GM23248 (cell line): ENCODE measurements at places on chromosomes 3 and 15. TPM values are rescaled to one million over a fixed set of nuclear protein-coding genes. Genes with fewer than 3 reads are reported as not detected.
A peak's percentile ranks its signal among the peaks of the same experiment; 100 is the strongest.

Gene PROK2
- total RNA-seq, result not detected in 2 replicates

Gene DLEC1
- not detected in 2 replicates for total RNA-seq

Gene ZKSCAN7
- 4.5 and 6.1 TPM in 2 replicates for total RNA-seq

Gene PPP2R3A
- total RNA-seq, result 21.0 and 22.6 TPM in 2 replicates

DNA sequence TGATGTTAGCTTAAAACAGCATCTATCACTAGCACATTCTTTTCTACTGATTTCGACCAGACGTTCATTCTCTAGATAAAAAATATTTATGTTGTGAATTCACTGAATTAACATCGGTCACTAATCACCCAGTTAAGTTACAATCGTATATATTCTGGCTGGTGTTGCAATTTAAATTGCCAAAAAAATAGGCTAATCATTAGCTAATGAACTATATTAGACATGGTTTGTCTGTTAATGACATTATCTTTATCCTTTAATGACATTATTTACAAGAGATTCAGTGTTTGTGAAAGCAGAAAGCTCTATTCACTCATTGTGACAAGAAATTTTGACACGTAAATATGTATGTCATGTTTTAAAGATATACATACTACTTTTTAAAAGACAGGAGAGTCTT is 6.7 kb downstream of the GHSR start:
- DNase-seq, result no peak

GRCh38 chr15:55132672-55133071 is 64.1 kb downstream of the RSL24D1 start:
- DNase-seq, result no peak

DNA sequence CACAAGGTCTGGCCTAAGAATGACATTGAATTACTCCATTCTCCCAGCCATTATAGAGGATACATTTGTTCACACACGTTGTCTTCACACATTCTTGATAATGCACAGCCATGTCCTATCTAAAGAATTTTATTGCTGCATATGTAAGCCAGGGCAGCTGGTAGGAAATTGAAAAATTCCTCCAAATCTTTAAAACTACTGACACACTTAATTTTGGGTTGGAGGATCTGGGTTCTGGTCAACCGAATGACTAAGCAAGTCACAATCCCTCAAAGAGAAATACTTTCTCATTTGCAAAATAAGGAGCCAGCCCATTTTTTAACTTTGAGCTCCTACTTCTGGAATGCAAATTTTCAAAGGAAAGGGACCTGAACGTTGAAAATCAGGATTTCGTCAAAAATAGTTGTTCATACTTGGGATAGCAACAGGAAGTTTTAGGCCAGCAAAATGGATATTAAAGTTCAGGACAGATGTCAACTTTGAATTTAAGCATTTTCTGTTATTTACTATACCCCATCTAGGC is 638.3 kb downstream of the NTRK3 start:
- peak; percentile 7 for DNase-seq

DNA sequence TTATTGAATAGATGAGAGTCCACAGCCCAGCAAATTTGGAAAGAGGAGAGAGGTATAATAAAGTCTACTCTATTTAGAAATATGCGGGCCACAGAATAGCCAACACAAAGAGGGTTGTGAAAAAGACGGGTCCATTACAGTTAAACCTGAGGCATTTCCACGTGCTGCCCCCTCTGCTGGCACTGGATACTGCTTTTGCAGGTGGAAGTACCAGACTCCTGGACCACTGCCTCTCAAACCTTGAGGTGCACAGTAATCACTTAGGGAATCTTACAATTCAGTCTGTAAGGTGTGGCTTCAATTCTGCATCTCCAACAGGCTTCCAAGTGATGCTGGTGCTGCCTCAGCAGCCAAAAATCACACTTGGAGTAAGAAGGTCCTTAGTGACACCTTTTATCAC is 3.0 kb upstream of the TFDP2 start:
- DNase-seq, result no peak

- DNase-seq, result peak; percentile 55
These were observed 55.5 kb downstream of the FNDC3B start for GRCh38 chr3:172094621-172095557.

- DNase-seq, result no peak
These were observed 2.6 kb downstream of the PPP1R2 start for GRCh38 chr3:195540511-195540910.

DNA sequence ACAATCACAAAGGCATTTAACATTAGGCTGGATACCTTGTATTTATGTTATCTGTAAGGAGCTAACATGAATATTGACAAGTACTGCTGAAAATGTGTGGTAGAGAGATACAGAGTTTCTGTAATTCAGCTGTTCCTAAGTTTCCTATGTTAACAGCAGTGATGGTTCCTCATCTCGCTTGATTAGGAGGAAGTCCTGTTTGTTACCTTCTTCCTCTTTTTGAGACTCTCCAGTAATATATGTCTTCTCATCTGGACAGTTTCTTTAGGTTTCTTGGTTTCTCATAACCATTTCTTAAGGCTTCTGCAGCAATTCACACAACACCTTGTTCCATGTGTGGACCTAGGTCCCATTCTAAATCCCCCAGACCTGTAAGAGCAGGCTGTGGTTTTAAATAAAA is 11.4 kb upstream of the PEX5L start:
- DNase-seq, result no peak

DNA sequence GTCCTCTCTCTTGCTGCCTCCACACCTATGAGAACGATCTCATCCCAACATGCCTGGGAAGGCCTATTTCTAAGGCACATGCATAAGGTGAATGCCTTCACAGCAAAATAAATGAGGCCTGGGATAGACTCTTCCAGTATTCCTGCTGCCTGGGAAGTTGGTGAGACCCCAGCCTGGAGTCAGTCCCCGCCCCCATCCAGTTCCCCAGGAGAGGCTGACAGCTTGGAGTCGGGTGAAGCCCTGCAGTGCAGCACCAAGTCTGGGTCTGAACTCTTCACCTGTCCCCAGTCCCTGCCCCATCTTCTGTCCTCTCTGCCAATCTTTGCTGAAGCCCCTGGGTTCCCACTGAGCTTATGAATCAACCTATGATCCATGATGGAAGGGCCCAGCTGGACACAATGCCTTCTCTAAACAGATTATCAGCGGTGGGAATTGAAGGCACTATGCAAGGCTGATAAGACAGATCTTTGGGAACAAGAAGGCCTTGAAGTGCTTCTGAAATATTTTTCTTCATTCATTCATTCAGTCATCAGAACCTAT is 10.2 kb upstream of the APBA2 start:
- no peak for DNase-seq

DNA sequence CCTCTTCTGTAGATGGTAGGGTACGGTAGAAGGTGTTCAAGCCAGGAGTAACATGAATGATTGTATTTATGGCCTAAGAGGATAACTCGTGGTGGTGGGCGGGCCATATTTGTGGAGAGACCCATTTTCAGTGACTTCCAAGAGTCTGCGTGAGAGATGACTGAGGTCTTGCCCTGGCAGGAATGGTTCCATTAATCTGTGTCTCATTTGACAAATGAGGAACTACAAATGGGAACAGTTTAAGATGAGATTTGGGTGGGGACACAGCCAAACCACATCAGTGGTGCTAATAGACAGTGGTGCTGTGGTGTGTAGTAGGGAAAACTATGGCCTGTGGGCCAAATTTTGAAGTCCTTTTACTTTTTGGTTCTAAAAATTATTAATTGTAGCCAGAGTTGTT is 47.1 kb downstream of the FLNB start:
- DNase-seq, result no peak

DNA sequence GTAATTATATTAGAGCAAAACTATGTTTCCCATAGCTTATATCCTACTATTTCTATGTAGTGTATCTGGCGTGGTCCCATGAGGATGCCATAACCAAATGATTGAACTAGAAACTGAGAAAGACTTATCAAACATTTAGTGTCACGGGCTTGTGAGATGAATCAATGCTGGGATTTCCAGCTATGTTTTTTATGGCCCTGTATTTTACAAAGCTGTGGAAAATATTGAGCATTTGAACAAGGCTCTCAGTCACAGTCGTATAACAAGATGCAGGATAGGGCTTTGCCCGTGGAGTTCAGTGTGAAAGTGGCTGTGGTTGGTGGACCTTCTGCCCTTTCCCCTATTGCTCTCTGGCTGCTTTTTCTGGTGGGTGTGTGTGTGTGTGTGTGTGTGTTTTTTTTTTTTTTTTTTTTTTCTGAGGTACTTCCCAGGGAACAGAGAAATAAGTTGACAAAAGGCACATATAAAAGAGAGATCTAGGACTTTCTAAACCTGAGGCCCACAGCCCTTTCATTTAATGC is 60.7 kb downstream of the CACNA1D start:
- no peak for DNase-seq

- DNase-seq, result no peak
These were observed 134.8 kb upstream of the RGMA start for GRCh38 chr15:93223803-93224202.

DNA sequence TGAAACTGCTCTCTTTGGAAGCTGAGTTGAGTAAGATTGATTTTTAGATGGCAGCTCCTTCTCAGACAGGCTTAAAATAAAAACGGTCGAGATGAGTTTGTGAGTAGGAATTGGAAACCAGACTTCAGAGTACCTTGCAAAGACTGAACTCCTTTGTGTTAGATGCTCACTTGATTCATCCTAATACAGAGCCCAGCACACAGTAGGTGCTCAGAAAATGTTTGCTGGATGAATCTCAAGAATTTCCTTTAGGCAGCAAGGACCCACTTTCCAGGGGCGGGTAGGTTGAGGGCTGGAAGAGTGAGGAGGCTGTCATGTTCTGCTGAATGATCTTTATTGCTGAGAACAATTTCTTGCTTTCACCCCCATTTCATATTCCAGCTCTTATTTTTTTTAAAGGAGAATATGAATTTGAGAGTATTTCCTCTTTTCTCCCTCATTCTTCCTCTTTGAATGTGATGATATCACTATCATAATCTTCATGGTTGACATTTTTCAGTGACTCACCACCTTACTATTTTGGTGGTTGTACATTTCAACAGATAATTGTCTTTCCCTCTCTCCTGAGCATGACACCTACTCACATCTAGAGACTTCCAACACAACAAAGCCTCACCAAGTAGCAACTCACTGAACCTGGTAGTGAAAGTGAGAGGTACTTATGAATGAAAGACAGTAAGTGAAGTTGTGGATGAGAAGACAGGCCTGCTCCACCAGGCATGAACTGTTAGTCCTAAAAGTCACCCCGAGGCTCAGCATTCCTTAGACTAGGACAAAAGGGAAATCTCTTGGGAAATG is 113.3 kb downstream of the PDCD6IP start:
- peak; percentile 60 for DNase-seq

GRCh38 chr3:172367205-172368105 is 80.8 kb downstream of the GHSR start:
- no peak for DNase-seq

DNA sequence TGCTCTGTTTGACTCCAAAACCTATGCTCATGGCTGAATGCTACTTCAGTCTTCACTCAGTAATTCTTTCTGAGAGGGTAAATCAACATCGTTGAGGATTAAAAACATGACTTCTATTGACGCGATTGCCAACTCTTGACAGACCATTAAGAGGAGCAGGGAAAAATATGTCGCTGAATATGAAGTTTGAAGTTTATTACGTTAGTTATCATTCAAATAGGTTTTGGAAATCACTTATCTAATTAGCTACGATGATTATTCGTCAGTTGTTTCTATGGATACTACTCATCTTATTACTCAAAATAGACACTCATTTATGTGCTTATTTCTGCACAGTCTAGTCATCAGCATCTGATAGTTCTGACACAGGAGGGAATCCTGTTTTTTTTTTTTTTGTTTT is 279.2 kb upstream of the TBL1XR1 start:
- DNase-seq, result no peak

DNA sequence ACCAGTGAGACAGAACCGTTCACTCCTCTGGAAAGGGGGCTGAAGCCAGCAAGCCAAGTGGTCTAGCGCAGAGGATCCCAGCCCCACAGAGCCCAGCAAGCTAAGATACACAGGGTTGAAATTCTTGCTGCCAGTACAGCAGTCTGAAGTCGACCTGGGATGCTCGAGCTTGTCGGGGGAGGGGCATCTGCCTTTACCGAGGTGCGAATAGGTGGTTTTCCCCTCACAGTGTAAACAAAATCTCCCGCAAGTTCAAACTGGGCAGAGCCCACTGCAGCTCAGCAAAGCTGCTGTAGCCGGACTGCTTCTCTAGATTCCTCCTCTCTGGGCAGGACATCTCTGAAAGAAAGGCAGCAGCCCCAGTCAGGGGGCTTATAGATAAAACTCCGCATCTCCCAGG is 11.4 kb downstream of the CEP97 start:
- DNase-seq, result no peak

DNA sequence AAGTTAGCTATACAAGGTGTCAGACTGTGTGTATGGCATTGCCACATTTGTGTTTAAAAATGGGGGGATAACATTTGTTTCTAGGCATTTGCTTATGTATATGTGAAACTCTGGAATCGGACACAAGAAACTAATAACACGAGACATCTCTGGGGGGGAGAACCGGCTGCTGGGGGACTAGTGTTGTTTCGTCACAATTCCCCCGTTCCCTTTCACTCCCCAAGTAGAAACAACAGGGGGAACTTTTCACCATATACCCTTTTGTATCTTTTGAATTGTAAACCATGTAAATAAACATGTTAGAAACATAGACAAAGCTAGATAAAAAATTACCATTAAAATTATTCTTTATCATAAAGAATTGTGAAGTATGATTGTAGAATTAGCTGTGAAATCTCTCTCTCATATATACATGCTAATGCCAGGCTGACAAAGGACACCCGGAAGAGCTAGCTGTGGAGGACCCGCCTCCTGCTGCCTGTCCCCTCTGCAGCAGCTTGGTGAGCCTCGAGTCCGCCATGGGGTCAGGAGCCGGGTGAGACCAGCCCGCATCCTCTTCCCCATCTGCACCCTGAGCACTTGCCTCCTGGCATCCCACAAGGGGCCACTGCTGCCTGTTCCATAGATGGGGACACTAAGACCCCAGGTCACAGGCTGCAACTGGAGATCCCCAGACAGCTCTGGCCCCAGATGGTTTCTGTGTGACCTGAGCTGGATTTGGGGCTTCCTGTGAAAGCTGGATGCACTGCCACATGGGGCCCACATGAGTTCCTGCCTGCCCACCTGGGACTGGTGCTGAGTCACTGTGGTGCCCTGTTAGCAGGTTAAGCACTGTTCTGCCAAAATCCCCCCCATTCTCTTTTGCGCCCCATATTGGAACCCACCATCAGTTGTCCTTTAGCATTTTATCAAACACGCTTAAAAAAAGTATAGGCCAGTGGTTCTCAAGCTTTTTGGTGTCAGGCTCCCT is 91.6 kb downstream of the IQSEC1 start:
- no peak for DNase-seq
